ENCODE measurements at places on chromosomes 4 and X.

- no peak for DNase-seq
These were observed 127.6 kb downstream of the LDB2 start for GRCh38 chr4:16770710-16771285.

GRCh38 chrX:15056044-15056443 lies 182.8 kb downstream of the MOSPD2 start:
- DNase-seq = no peak

DNA sequence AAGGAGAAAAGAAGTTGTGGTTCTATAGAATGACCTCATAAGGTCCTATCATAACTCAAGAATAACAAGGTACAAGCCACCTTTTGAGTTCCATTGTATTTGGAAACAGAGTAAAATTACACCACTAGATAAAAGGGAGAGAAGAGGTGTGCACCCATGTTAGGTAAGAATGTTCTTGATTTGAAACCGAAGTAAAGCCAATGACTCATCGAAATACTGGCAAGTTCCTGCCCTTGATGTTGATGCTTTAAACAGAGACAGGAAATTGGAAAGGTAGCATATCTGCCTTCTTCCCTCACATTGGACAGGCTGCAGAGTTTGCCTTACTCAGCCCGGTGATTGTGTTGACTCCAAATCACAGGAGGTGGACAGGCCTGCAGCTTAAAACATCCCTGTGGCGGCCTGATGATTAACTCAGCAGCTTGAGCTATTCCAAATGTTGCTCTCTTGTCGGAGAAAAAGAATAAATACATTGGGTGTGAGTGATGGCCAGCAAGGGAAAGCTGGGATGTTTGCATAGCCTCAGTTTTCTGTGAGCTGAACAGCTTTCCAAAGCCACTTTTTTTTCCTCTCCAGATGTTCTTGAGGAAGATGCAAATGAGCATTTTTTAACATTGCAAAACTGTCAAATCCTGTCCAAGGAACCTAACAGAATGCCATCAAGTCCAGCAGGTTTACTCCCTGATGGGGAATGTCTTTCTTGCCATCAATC lies 321.1 kb downstream of the NKX6-1 start:
- no peak for DNase-seq

DNA sequence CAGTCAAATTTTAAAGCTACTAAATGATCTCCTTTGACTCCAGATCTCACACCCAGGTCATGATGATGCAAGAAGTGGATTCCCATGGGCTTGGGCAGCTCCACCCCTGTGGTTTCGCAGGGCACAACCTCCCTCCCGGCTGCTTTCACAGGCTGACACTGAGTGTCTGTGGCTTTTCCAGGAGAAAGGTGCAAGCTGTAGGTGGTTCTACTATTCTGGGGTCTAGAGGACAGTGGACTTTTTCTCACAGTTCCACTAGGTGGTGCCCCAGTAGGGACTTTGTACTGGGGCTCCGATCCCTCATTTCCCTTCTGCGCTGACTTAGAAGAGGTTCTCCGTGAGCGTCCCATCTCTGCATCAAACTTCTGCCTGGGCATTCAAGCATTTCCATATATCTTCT lies 845.2 kb downstream of the PCDH18 start:
- DNase-seq = no peak

GRCh38 chr4:30868111-30868895 lies 148.1 kb downstream of the PCDH7 start:
- DNase-seq = no peak

GRCh38 chrX:108875548-108875947 lies 139.2 kb upstream of the IRS4 start:
- DNase-seq = no peak

DNA sequence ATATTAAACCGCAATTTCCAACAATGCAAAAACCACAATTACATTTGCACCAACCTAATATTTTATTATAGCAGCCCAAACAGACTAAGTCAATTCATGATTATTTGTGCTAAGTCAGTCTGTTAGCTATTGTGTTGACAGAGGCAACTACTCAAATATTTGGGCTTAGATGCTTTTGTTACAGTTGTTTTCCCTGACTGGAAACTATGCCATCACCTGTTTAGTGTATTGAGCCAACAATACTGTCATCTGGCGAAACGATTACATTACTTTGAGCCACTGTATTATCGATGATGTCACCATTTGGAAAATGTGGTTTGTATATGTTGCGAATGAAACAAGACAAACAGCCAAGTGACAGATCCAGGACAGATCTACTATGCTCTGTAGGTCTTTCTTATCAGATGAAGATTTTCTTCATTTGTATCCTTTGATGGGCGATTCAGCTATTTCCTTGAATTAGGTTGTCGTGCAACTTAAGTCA lies 38.7 kb upstream of the INTS6L start:
- no peak for DNase-seq

- DNase-seq = peak; percentile 42
These were observed 18.4 kb downstream of the MAML3 start for GRCh38 chr4:140135529-140136088.

DNA sequence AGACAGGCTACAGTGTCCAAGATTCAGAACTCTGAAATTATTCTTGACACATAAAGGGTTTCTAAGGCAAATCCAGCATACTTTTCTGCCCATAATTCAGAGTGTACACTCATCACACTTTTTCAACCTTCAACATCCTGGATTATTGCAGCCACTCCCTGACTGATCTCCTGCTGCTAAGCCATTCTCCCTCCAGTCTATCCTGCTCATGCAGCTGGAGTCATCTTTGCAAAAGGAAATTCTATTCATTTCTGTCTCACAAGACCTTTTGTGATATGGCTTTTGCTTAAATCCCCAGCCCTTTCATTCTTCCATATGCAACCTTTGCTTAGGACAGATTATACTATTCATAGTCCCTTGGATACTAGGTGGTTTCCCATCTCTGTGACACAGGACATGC lies 236.1 kb upstream of the LDB2 start:
- no peak for DNase-seq

Measured in fibroblast of mammary gland (primary cell).